Sigmoid colon (tissue), 7 donors: ENCODE measurements at places on chromosomes 3 and 15. TPM values are rescaled to one million over a fixed set of nuclear protein-coding genes. Genes with fewer than 3 reads are reported as not detected.

- no peaks in the 10 kb centered on the region for H3K36me3 ChIP-seq
- H3K4me3 ChIP-seq = no peak overlapping the region
- no peaks in the 10 kb centered on the region for H3K27me3 ChIP-seq
- H3K4me1 ChIP-seq = peaks cover 17% of the 10 kb centered on the region
- peak overlapping the region; percentile 1 for H3K27ac ChIP-seq
Measured at GRCh38 chr3:72082186-72082715, 297.3 kb upstream of the PROK2 start.

The POPDC2 gene
- total RNA-seq = 157 TPM

GRCh38 chr15:72540606-72541237 is 66.6 kb downstream of the ARIH1 start:
- no peaks in the 10 kb centered on the region for H3K27me3 ChIP-seq
- no peaks in the 10 kb centered on the region for H3K36me3 ChIP-seq
- no peak overlapping the region for H3K4me3 ChIP-seq
- no peak for DNase-seq

The SERPINI2 gene
- not detected for total RNA-seq

- H3K27ac ChIP-seq = no peak overlapping the region
- peaks cover 14% of the 10 kb centered on the region for H3K27me3 ChIP-seq
- no peak overlapping the region for H3K4me3 ChIP-seq
- no peaks in the 10 kb centered on the region for H3K36me3 ChIP-seq
Measured at GRCh38 chr3:46900007-46900292, 22.4 kb downstream of the PTH1R start.

The BNC1 gene
- total RNA-seq = 0.28 TPM

- H3K27ac ChIP-seq = no peak overlapping the region
- DNase-seq = no peak
- H3K36me3 ChIP-seq = no peaks in the 10 kb centered on the region
- no peak overlapping the region for H3K4me3 ChIP-seq
- H3K27me3 ChIP-seq = no peaks in the 10 kb centered on the region
Measured at GRCh38 chr15:87871258-87871681, 385.3 kb downstream of the NTRK3 start.

- no peak overlapping the region for H3K27ac ChIP-seq
- no peaks in the 10 kb centered on the region for H3K27me3 ChIP-seq
- no peak for DNase-seq
- H3K36me3 ChIP-seq = no peaks in the 10 kb centered on the region
Measured at GRCh38 chr3:10354361-10355015, 33.6 kb upstream of the SEC13 start.

GRCh38 chr3:98806521-98806920 is 43.4 kb downstream of the ST3GAL6 start:
- DNase-seq = no peak
- H3K27me3 ChIP-seq = no peaks in the 10 kb centered on the region
- H3K4me3 ChIP-seq = no peak overlapping the region
- H3K4me1 ChIP-seq = no peaks in the 10 kb centered on the region
- peaks cover 22% of the 10 kb centered on the region for H3K36me3 ChIP-seq

DNA sequence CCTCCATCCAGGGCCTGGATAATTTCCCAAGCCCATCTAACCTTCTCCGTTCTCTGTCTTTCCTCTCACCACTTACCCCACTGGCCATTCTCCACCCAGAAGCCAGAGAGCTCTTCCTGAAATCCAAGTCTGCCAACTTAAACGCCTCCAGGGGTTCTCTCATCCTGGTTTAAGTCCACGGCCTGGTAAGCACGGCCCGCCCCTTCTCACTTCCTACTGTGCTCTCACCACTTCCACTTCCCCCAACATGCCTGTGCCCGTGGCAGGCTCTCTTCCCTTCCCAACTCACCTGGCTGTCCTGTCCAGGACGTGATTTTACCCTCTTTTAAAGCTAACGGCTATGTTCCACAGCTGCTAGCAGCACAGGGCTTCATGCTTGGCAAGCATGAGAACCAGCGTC is 1.7 kb upstream of the CX3CR1 start:
- no peak for DNase-seq
- no peak overlapping the region for H3K27ac ChIP-seq
- no peaks in the 10 kb centered on the region for H3K36me3 ChIP-seq
- H3K4me1 ChIP-seq = no peaks in the 10 kb centered on the region
- H3K4me3 ChIP-seq = no peak overlapping the region
- no peaks in the 10 kb centered on the region for H3K27me3 ChIP-seq

The CEP152 gene
- 4.2 TPM for total RNA-seq

DNA sequence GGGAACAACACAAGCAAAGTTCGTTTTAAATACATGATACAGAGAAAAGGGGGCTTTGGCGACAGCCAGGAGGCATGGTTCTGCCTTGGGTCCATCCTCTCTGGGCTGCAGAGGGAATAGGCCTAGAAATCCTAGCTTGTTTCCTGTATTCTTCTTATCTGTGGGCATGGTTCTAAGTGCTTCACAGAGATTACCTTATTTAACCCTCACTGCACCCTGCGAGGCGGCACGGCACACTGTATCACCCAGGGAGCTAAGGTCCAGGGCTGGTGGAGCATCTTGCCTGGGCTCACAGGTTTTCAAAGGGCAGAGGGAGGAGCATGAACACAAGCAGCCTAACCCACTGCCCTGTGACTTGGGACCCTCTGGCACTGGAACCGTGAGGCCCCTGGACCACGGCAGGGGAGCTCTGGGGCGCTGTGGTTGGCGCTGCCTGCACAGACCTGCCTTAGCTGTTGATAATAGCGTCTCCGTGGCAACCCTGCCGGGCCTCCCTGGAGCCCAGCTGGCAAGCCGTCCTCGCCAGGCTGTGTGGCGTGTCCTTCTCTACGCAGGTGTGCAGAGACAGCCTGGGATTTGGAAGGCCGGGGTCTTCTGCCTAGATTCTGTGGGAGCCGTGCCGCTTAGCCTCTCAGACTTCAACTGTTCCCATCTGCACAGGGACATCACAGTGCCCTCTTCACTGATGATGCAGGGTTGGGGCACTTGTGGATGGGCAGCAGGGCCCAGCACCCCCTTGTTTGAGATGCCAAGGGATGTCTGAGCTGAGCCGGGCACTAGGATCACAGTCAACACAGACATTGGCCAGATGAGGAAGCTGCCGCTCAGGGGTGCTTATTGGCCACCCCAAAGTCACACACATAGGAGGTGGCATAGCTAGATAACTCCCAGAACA is 154.6 kb upstream of the TLE3 start:
- peak; percentile 59 for DNase-seq
- no peaks in the 10 kb centered on the region for H3K27me3 ChIP-seq
- H3K4me3 ChIP-seq = no peak overlapping the region
- no peaks in the 10 kb centered on the region for H3K36me3 ChIP-seq

The SEMA3G gene
- total RNA-seq = 5.4 TPM

GRCh38 chr3:106534206-106534605 is 665.4 kb upstream of the CBLB start:
- no peaks in the 10 kb centered on the region for H3K27me3 ChIP-seq
- H3K36me3 ChIP-seq = no peaks in the 10 kb centered on the region
- H3K27ac ChIP-seq = no peak overlapping the region
- H3K4me3 ChIP-seq = no peak overlapping the region
- no peak for DNase-seq

- peaks cover 6% of the 10 kb centered on the region for H3K4me1 ChIP-seq
- no peak overlapping the region for H3K27ac ChIP-seq
- H3K27me3 ChIP-seq = no peaks in the 10 kb centered on the region
- no peak overlapping the region for H3K4me3 ChIP-seq
- DNase-seq = peak; percentile 46
Measured at GRCh38 chr3:133940536-133940935, 44.9 kb upstream of the RAB6B start.

DNA sequence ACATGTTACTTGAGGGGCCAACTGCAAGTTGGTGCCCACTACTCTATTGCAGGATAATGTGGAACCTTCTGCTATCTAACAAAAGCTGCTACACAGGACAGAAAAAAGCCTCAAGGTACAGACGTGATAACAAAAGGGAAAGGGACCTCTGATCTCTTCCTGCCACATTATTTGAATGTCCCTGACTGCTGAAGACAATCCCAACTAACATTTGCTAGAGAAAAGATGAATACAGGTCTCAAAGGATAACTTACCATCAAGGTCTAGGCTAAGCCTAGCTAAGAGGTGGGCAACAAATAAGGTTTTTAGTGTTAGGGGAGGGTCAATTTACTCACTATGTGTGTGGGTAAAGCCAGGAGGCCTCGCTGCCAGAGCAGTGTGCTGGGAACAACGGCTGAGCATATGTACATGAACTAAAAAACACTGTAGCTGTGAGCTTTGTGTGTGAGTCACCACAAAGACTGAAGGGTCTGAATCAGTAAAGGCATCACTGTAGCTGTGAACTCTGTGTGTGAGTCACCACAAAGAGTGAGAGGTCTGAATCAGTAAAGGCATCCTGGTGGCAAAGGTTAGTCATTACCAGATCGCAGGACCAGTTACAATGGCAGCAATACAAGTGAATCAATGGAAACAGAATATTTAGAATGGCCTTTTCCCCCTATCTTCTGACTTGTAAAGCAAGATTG is 111.7 kb downstream of the LMLN start:
- H3K4me1 ChIP-seq = peaks cover 4% of the 10 kb centered on the region
- no peak for DNase-seq
- no peak overlapping the region for H3K4me3 ChIP-seq

The CNTN3 gene
- total RNA-seq = 2.1 TPM

The CDHR4 gene
- total RNA-seq = not detected

The CHRNA7 gene
- total RNA-seq = 0.66 TPM

- H3K36me3 ChIP-seq = no peaks in the 10 kb centered on the region
- no peak for DNase-seq
- no peak overlapping the region for H3K4me3 ChIP-seq
- H3K27me3 ChIP-seq = no peaks in the 10 kb centered on the region
- H3K27ac ChIP-seq = no peak overlapping the region
Measured at GRCh38 chr15:90547540-90547939, 17.8 kb downstream of the CRTC3 start.

The KBTBD8 gene
- total RNA-seq = 0.55 TPM

DNA sequence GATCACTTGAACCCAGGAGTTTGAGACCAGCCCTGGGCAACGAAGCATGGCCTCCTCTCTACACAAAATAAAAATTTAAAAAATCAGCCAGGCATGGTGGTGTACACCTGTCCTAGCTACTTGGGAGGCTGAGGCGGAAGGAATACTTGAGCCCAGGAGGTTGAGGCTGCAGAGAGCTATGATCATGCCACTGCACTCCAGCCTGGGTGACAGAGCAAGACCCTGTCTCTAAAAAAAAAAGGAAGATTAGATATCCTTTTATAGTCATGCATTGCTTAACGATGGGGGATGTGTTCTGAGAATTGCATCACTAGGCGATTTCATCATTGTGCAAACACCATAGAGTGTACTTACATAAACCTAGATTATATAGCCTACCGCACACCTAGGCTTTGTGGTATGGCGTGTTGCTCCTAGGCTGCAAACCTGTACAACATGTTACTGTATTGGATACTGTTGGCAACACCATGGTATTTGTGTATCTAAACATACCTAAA is 12.6 kb downstream of the ALAS1 start:
- peaks cover 84% of the 10 kb centered on the region for H3K36me3 ChIP-seq
- no peak overlapping the region for H3K27ac ChIP-seq
- no peaks in the 10 kb centered on the region for H3K4me1 ChIP-seq
- DNase-seq = no peak
